ENCODE measurements at places on chromosomes 3 and 15.

- no peak for DNase-seq
Observed at GRCh38 chr3:156978481-156978961, 152.4 kb downstream of the LEKR1 start.

DNA sequence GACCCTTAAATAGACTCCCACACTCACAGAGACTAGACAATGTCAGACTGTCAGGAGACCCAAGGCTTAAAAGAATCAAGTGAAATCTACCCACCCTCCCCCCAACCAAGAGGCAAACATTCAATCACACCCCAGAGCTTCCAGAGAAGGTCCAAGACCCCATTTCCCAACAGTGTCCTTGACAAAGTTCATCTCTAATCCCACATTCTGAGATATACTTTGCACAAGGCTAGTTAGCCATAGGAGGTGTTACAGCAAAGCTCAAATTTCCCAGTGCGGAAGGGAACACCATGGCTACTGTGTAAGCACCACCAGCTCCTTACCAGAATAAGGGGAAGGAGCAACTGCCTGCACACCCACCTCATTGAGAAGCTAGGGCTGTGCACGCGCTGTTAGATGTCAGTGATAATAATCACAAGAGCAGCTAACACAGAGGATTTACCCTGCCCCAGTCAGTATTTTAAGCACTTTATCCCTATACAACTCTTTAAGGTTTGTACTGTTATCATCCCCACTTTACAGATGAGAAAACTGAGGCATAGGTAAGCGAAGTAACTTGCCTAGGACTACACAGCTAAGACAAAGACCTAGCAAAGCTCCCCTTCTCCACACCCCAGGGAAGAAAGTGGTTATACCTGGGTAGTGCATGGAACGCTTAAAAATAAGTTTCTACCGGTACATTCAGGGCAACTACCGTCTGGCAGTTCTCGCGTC lies 17.3 kb downstream of the SPATA12 start:
- DNase-seq = no peak

- DNase-seq = no peak
Observed at GRCh38 chr15:74349241-74349778, 18.1 kb downstream of the CYP11A1 start.

DNA sequence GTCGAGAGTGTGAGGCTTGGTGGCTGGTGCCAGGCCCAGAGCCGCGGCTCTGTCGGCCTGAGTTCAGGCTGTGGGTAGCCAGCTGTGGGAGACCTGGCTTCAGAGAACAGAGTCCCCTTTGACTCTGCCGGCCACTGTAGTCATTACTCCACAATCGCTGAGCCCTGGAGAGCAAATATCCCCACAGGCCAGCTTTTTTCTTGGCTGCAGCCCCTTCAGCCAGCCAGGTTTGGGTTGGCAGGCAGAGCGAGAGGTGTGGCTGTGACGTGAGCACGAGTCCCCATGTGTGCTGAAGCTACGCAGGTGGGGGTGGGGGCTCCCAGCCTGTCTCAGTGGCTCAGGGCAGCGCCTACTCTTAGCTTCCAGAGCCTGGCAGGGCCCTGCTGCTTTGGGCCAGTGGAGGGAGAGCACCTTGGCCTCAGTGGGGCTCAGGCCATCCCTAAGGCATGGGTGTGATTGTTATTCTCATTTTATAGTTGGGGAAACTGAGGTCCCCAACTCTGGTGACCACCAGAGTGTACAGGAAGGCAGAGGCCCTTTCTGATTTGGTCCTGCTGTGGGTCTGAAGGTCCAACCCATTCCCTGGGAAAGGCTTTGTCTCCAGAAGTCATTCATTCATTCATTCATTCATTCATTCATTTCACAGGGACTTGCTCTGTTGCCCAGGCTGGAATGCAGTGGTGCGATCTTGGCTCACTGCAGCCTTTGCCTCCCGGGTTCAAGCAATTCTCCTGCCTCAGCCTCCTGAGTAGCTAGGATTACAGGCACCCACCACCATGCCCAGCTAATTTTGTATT lies 45.7 kb upstream of the LCTL start:
- no peak for DNase-seq

GRCh38 chr15:31252171-31252785 lies 74.4 kb upstream of the KLF13 start:
- no peak for DNase-seq

DNA sequence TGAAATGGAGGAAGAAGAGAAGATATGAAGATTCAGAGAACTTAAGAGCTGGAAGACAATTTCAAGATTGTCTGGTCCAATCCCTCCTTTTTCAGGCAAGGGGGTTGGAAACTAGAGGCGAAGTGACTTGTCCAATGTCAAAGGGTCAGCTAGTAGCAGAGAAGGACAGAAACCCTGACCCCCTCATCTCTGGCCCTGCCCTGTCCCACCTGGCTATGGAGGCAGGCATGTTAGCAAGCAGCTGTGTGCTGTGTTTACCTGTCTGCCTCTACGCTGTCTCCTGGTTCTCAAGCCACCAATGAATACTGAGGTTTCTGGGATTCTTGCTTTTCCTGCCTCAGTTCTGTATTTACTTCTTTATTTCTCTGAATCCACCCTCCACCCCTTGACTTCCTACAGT lies 342 bp downstream of the TGM5 start:
- no peak for DNase-seq

- DNase-seq = no peak
Observed at GRCh38 chr3:185153861-185154629, 1.2 kb upstream of the C3orf70 start.

DNA sequence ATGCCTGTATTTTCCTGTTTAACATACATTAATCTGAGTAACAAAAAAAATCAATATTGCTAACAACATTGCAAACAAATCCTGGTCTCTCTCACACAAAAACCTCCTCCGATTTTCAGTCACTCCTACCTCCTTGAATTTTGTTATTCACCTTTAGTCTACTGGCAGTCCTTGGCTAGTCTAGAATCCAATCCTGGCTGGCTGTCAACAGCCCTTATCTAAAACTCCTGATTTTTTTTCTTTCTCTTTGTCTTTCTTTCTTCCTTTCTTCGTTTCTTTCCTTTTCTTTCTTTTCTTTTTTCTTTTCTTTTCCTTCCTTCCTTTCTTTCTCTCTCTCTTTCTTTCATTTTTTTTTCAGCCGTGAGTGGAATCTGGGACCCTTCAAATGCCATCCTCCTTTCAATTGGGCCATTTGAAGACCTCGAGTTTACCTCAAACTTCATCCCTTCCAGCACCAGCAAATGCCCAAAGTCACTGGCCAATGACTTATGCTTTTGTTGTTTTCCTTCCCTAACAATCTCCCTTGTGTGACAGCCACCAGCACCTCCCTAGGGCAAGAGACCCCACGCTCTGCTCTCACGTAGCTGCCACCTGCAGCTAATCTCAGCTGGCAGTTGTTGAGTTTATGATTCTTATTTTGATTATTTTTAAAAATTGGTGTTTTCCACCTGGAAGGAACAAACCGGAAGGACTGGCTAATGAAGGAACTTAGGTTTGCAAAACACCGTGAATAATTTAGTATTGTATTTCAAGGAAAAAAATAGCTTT lies 6.8 kb upstream of the ONECUT1 start:
- no peak for DNase-seq

GRCh38 chr3:153734777-153735551 lies 386.2 kb upstream of the ARHGEF26 start:
- no peak for DNase-seq

DNA sequence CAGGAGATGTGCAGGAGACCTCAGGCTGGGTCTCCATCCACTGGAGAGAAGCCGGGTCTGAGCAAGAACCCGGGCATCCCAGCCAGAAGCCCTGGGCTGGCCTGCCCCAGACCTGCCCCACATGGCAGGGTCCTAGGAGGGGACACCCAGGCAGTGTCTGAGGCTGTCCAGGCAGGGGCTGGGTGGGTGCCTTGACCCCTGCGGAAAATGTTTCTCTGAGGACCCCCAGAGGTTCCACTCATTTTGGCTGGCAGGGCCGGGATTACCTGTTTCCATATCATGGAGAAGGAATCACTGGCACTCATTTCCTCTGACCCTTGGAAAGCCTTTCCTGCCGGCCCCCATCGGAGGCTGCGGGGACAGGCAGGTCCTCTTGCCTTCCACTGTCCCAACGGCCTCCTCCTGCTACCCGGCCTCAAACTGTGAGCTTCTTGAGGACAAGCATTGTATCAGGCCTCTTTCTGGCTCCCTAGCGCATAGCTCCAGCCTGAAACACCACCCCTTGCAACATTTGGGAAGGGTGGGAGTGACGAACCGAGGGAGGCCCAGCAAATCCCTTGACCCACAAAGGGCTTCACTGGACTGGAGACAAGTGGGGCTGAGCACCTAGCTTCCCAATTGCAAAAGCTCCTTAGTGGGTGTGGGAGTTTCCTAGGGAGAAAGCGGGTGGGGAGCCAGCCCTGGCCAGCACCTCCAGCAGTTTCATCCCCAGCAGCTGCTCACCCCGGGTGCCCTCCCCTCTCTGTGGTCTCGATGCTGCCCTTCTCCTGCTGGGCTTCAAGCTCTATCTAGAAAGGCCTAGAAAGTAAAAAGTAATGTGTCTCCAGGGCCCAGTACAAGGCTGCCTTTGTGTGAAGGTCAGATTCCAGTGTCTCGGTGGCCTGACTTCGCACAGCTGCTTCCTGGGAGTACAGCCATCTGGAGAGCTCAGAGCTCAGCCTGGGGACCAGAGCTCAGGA lies 29.7 kb downstream of the ACSBG1 start:
- DNase-seq = no peak

GRCh38 chr3:138740072-138740471 lies 94.7 kb downstream of the PIK3CB start:
- no peak for DNase-seq

DNA sequence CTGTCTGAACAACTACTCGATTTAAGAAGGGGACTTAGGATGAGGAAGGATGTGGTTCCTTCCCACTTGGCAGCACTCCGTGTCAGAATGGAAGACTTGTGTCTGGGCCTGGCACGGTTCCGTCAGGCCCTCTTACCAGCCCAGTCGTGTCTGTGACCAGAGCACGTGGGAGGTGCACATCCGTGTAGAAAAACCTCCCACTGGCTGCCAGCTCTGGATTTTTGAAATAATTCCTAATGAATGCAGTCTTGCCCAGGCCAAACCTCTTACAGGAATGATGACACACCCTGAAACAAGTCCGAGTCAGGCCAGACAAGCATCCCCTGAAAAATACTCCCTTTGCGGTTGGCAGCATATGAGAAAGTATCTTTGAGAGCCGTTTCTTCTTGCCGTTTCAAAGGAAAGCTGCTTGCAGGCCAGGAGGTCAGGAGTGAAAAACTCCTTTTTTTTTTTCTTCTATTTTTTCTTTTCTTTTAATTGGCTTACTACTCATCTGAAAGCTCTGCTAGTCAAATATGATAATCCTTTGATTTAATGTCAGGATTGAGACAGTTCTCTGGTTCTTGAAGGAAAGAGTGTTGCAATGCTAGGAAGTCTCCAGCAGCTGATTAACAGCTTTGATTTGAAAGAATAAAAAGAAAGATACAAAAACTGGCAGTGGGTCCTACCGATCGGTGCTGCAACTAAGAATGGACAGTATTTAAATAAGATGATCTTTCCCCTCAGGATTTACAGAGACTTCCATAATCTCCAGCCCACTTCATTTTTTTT lies 19.8 kb downstream of the IL1RAP start:
- no peak for DNase-seq

GRCh38 chr3:190617185-190617584 lies 103.3 kb downstream of the IL1RAP start:
- DNase-seq = peak; percentile 12

GRCh38 chr3:141332416-141332815 lies 35.9 kb upstream of the ZBTB38 start:
- DNase-seq = no peak

- no peak for DNase-seq
Observed at GRCh38 chr15:71893691-71894090, 83.3 kb downstream of the NR2E3 start.

- no peak for DNase-seq
Observed at GRCh38 chr15:68765602-68766368, 54.9 kb downstream of the ANP32A start.

DNA sequence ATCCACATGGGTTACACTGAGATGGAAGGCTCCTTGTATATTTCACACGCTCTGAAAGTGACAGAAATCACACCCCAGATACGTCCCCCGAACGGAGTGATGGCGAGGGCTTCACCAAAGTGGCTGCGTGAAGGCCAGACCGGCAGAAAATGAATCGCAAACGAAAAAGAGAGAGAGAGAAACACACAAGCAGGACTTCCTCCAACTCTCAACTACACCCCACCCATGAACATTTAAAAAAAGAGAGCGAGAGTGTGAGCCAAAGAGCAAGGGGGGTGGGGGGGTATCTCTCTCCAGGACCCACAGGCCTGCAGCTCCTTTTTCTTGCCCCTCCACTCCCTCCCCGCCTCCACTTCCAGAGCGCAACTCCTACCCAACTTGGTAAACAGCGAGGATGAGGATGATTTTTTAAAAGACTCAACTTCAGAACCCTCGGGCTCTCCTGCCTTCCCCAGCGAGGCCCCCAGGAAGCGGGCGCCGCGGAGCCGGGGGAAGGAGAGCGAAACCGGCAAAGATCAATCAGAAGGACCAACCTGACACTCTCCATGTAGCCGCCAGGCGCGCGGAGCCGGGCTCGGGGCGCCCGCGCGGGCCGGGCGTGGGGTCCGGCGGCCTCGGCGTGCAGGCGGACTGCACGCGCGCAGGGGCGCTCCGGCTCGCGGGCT lies 519.1 kb downstream of the FOXP1 start:
- no peak for DNase-seq

DNA sequence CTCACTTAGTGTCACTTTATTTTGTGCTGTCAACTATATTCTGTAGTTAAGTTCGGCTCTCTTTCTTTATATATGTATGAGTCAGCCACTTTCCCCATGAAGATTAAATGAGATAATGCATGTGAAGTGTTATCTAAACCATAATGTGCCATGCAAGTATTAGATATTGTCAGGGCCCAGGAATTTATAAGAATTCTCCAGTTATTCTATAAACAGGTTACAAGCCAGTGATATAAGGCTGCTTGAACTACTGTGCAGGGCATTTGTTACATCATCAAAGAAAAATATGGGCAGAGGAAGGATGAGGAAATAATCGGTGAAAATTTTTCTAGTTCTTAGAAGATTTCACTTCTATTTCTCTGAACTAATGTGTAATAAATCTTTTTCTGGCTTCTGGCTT lies 1049.0 kb upstream of the NR2F2 start:
- DNase-seq = no peak

DNA sequence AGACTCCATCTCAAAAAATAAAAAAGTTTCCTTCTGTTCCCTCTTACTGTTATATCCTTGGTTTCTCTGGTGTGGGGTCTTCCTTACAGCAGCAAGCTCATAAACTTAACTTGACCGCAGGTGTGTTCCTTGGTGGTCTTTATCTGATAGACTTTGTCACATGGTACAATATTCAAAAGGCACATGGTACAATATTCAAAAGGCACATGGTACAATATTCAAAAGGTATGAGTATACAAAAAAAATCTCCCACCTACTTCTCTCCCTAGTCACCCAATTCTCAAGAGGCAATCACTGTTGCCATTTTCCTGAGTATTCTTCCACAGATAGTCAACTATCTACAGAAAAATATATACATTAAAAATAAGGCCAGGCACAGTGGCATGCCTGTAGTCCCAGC lies 4.5 kb downstream of the PGBD4 start:
- DNase-seq = no peak
